Bronchus fibroblast of lung (primary cell): ENCODE measurements at places on chromosomes 5 and 9. TPM values are rescaled to one million over a fixed set of nuclear protein-coding genes. Genes with fewer than 3 reads are reported as not detected.

The STKLD1 gene
- total RNA-seq: not detected in 2 replicates

The FAM78A gene
- under 0.01 and 0.30 TPM in 2 replicates for total RNA-seq

The CYSTM1 gene
- 12.3 and 18.7 TPM in 2 replicates for total RNA-seq

The NUTM2F gene
- not detected in 2 replicates for total RNA-seq

The PCDHB9 gene
- not detected in 2 replicates for total RNA-seq

The MARCHF11 gene
- not detected in 2 replicates for total RNA-seq

The EPB41L4A gene
- total RNA-seq: under 0.01 and 0.17 TPM in 2 replicates

The ARHGEF39 gene
- total RNA-seq: 15.0 and 16.5 TPM in 2 replicates

The TIGD6 gene
- total RNA-seq: 2.9 and 3.0 TPM in 2 replicates

The DND1 gene
- 0.15 and 0.67 TPM in 2 replicates for total RNA-seq

The PCDHGA4 gene
- 1.0 and 1.3 TPM in 2 replicates for total RNA-seq

The SPATA31A3 gene
- total RNA-seq: not detected in 2 replicates

The C9orf72 gene
- total RNA-seq: 4.3 and 5.5 TPM in 2 replicates

The TMC1 gene
- 0.45 TPM in 1 of 2 replicates, not detected in the other for total RNA-seq

The ANKRD18A gene
- under 0.01 TPM in 2 replicates for total RNA-seq

The ZFYVE16 gene
- 7.0 and 9.1 TPM in 2 replicates for total RNA-seq

The PCDHGC4 gene
- total RNA-seq: 0.17 and 0.30 TPM in 2 replicates

The MCC gene
- 6.9 and 8.2 TPM in 2 replicates for total RNA-seq

The ACSL6 gene
- total RNA-seq: under 0.01 TPM in 1 of 2 replicates, not detected in the other

The SLC6A7 gene
- not detected in 2 replicates for total RNA-seq

The PCDHB10 gene
- under 0.01 and 0.15 TPM in 2 replicates for total RNA-seq

The DTWD2 gene
- 2.0 and 2.5 TPM in 2 replicates for total RNA-seq

The GLT6D1 gene
- not detected in 2 replicates for total RNA-seq

The IZUMO3 gene
- not detected in 2 replicates for total RNA-seq

The SLC6A19 gene
- not detected in 2 replicates for total RNA-seq

The KCNIP1 gene
- total RNA-seq: not detected in 2 replicates

The PCDHGB5 gene
- total RNA-seq: 10.6 and 13.8 TPM in 2 replicates

The GABRG2 gene
- not detected in 2 replicates for total RNA-seq

The SELENOP gene
- total RNA-seq: 19.9 and 30.4 TPM in 2 replicates

The BNC2 gene
- 16.3 and 23.9 TPM in 2 replicates for total RNA-seq

The CYLC2 gene
- not detected in 2 replicates for total RNA-seq

The TLX3 gene
- not detected in 2 replicates for total RNA-seq

The FIBCD1 gene
- 7.9 and 11.1 TPM in 2 replicates for total RNA-seq

The DMRTA1 gene
- 0.15 and 0.17 TPM in 2 replicates for total RNA-seq

The NRARP gene
- total RNA-seq: 0.45 and 1.7 TPM in 2 replicates

The GABRA6 gene
- total RNA-seq: not detected in 2 replicates

The SPIN1 gene
- total RNA-seq: 55.0 and 67.1 TPM in 2 replicates

The STK32A gene
- total RNA-seq: under 0.01 TPM in 1 of 2 replicates, not detected in the other

The PCDHAC2 gene
- not detected in 2 replicates for total RNA-seq

The ETF1 gene
- 81.9 and 85.7 TPM in 2 replicates for total RNA-seq

The ARID3C gene
- not detected in 2 replicates for total RNA-seq

The TTC16 gene
- under 0.01 TPM in 1 of 2 replicates, not detected in the other for total RNA-seq

The FAM169A gene
- 0.89 and 2.5 TPM in 2 replicates for total RNA-seq

The CTNND2 gene
- not detected in 2 replicates for total RNA-seq

The SPATA6L gene
- under 0.01 and 0.89 TPM in 2 replicates for total RNA-seq

The PHAX gene
- 36.0 and 42.5 TPM in 2 replicates for total RNA-seq

The MOCS2 gene
- 41.3 and 47.2 TPM in 2 replicates for total RNA-seq

The SPATA31D1 gene
- total RNA-seq: not detected in 2 replicates

The PGM5 gene
- 0.34 and 1.0 TPM in 2 replicates for total RNA-seq

The SH3TC2 gene
- total RNA-seq: 1.0 and 1.3 TPM in 2 replicates

The TAF11L10 gene
- total RNA-seq: not detected in 2 replicates

The IFNK gene
- total RNA-seq: not detected in 2 replicates

The ACTBL2 gene
- total RNA-seq: 0.15 and 0.34 TPM in 2 replicates

The ANKRD31 gene
- total RNA-seq: under 0.01 TPM in 2 replicates

The PCDHGA8 gene
- total RNA-seq: 0.15 and 0.67 TPM in 2 replicates

The MTMR12 gene
- total RNA-seq: 11.3 and 12.1 TPM in 2 replicates

The TMEM245 gene
- 19.0 and 21.2 TPM in 2 replicates for total RNA-seq

The LHX3 gene
- total RNA-seq: not detected in 2 replicates
